HFFc6 (cell line): ENCODE measurements at places on chromosomes 2 and 18.

DNA sequence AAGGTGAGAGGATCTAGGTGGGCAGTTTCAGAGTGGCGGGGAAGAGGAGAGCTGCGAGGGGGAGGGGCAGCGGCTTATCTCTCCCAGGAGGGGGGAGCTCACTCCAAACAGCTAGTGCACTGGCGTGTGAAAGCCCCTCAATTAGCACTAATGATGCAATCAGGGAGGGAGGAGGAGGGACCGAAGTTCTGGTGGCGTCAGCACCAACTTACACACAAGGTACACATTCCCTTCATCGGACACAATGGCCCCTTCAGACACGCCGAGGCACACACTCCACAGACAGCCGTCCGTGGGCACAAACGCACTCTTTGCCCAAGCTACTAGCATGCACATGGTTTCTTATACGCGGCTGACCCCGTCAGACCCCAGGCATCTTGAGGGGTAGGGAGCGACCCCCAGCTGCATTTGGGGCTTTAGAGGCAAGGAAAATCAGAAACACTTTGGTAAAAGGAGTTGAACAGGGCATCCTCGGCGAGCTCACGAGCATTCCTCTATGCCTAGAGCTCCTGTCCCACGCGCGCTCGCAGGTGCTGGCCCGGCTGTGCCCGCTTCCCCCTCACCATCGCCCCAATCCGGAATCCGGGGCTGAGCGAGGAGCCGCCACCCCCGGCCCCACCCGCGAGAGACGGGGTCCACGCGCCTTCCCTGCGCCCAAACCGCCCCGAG, 868 bp upstream of the PKDCC start:
- no peak overlapping the region for H3K27ac ChIP-seq
- no peaks in the 10 kb centered on the region for H3K36me3 ChIP-seq
- DNase-seq = no peak
- H3K4me3 ChIP-seq = peak overlapping the region; percentile 66
- H3K4me1 ChIP-seq = no peaks in the 10 kb centered on the region
- peaks cover 68% of the 10 kb centered on the region for H3K27me3 ChIP-seq

- H3K27me3 ChIP-seq = peaks cover 2% of the 10 kb centered on the region; the same call in 1 of the 2 replicates
- H3K4me3 ChIP-seq = no peak overlapping the region
- H3K27ac ChIP-seq = no peak overlapping the region
- peaks cover 4% of the 10 kb centered on the region; the same call in 1 of the 2 replicates for H3K36me3 ChIP-seq
Observed at GRCh38 chr2:3010001-3010400, 367.6 kb downstream of the EIPR1 start.

- peaks cover 4% of the 10 kb centered on the region; the same call in 1 of the 2 replicates for H3K27me3 ChIP-seq
- no peaks in the 10 kb centered on the region for H3K4me1 ChIP-seq
- no peak within 1 kb of the TSS for H3K27ac ChIP-seq
- no peak for DNase-seq
- no peaks in the 10 kb centered on the region for H3K36me3 ChIP-seq
- no peak within 1 kb of the TSS for H3K4me3 ChIP-seq
Observed at GRCh38 chr2:21123473-21124393, at the start of gene TDRD15. Gene TDRD15 (plus strand): TSS chr2:21123968. CDS start chr2:21137468, 13,500 bp downstream.

- H3K27me3 ChIP-seq = peaks cover 12% of the 10 kb centered on the region; the same call in 1 of the 2 replicates
- H3K4me3 ChIP-seq = no peak overlapping the region
- H3K27ac ChIP-seq = no peak overlapping the region
Observed at GRCh38 chr2:233940376-233941276, 23.5 kb downstream of the TRPM8 start.

- no peak overlapping the region for H3K27ac ChIP-seq
- H3K36me3 ChIP-seq = no peaks in the 10 kb centered on the region
- DNase-seq = no peak
- peaks cover 30% of the 10 kb centered on the region for H3K4me1 ChIP-seq
Observed at GRCh38 chr2:160650196-160651118, 156.8 kb upstream of the RBMS1 start.

DNA sequence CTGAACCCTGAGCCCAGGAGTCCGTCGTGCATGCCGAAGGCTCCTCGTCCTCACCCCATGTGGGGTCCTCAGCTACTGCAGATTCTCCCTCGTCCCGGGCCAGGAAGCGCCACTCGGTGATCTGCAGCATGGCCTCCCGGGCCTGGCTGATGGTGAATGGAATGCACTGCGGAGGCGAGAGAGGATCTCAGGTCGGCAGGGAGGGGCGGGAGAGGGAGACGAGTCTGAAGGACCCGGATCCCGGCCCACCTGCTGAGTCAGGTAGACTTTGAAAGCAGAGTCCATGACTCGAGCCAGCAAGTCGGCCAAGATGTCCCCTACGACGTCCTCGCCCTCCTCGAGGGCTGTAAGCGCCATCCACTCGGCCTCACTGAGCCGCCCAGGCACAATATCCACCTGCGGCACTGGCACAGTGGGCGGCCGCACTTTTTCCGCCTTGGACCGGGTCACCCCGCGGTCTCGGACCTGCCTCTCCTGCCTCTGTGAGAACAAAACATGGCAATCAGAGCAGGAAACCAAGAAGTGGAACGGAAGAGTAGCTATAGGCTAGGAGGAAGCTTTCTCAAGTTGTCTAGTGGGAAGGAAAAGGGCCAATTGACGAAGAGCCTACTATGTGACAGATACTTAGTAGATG, 5.5 kb downstream of the C2orf81 start:
- H3K27me3 ChIP-seq = no peaks in the 10 kb centered on the region; the same call in 1 of the 2 replicates
- H3K4me3 ChIP-seq = peak overlapping the region; percentile 62; the same call in 1 of the 2 replicates
- H3K4me1 ChIP-seq = peaks cover 4% of the 10 kb centered on the region

DNA sequence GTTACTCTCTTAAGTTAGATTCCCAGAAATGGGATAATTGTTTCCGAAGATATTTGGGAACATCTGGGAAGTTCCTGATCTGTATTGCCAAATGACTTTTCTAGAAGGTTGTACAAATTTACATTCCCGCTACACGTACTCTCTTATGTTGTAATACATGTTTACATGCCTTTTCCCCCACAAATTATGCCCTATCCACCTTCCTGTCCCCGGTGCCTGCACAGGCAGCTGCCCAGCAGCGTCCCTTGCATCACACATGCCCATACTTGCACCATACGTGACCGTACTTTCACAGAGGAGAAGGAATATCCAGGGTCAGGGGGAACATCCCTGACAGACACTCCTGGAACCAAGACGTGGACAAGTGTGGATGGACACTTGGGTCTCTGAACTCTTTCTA, 24.2 kb upstream of the KLF11 start:
- no peaks in the 10 kb centered on the region for H3K4me1 ChIP-seq
- H3K36me3 ChIP-seq = no peaks in the 10 kb centered on the region
- H3K4me3 ChIP-seq = no peak overlapping the region
- peaks cover 19% of the 10 kb centered on the region for H3K27me3 ChIP-seq
- DNase-seq = no peak
- no peak overlapping the region for H3K27ac ChIP-seq

GRCh38 chr2:893311-893710, 57.3 kb upstream of the SNTG2 start:
- H3K4me1 ChIP-seq = no peaks in the 10 kb centered on the region
- H3K27me3 ChIP-seq = peaks cover 2% of the 10 kb centered on the region; the same call in 1 of the 2 replicates
- no peaks in the 10 kb centered on the region for H3K36me3 ChIP-seq

DNA sequence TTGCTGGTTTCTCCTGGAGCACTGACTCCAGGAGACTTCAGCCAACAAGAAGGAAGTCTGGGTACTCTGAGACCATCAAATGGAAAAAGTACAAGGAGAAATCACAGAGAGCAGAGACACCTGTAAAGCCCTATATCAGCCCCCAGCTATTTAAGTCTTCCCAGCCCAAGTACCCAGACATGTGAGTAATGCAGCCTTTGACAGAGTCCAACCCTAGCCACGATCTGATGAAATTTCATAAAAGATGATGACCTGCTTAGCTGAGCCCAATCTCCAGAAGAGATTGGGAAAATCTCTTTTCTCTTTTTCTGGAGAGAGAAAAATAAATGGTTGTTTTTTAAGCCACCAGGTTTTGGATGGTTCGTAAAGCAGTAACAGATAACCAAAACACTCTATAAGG, 196.6 kb downstream of the NBAS start:
- H3K4me1 ChIP-seq = peaks cover 40% of the 10 kb centered on the region
- 0 out of 2 replicates have a peak, but pooled peaks cover 14% of the 10 kb centered on the region for H3K36me3 ChIP-seq
- no peak overlapping the region for H3K4me3 ChIP-seq

DNA sequence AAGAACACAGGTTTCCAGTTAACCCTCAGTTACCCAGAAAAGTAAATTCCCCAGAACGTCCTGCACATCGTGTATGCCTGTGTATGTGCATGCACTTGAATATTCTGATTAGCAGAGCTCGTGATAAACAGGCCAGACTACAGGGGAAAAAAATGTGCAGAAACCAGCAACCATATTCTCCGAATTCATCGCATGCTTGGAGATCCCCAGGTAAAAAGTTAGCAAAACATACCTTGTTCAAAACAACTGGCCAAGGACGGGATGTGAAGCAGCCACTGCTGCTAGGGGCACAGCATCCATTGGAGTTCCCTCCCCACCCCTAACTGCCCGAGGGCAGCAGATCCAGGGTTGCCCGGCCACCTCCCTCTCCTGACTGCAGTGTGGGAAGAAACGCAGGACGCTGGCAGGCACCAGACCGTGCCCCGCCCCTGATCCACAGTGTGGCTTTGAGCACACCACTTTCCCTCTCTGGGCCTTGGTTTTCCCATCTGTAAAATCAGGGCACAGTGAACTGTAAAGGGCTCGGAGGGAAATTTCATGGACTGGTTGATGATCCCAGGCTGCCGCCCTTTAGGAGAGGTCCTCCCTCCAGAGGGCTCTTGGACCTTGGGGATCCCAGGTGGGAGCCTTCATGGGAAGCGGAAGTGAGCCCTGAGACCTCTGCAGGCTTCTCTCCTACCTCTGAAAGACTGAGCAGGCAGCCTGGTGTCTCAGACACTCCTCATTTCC, 11.9 kb upstream of the ARID5A start:
- H3K36me3 ChIP-seq = no peaks in the 10 kb centered on the region
- H3K4me3 ChIP-seq = no peak overlapping the region
- DNase-seq = no peak
- H3K27ac ChIP-seq = no peak overlapping the region

DNA sequence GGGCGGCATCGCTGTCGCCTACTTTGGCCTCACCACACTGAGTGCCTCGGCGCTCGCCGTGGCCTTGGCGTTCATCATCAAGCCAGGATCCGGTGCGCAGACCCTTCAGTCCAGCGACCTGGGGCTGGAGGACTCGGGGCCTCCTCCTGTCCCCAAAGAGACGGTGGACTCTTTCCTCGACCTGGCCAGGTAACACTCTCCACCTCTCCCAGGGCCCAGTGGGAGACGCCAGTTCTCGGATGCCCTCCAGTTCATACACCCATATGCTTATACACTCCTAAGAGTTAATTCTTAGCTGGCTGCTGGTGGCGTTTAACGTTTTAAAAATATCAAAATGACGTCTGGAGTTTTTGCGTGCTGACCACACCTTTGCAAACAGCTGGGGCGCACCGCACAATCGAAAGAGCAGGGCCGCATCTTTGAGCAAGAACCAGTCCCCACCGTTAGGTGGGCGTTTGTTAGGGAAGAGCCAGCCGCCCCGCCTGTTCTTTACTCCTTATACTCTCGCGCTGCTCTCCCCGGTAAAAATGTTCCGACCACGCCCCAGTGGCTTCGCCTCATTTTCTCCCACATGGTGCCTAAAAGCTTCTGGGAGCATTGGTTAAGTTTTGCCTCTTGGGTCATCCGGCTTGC, 899 bp downstream of the SLC1A4 start:
- no peak for DNase-seq
- H3K27ac ChIP-seq = no peak overlapping the region
- peaks cover 34% of the 10 kb centered on the region for H3K4me1 ChIP-seq
- H3K4me3 ChIP-seq = peak overlapping the region; percentile 89

DNA sequence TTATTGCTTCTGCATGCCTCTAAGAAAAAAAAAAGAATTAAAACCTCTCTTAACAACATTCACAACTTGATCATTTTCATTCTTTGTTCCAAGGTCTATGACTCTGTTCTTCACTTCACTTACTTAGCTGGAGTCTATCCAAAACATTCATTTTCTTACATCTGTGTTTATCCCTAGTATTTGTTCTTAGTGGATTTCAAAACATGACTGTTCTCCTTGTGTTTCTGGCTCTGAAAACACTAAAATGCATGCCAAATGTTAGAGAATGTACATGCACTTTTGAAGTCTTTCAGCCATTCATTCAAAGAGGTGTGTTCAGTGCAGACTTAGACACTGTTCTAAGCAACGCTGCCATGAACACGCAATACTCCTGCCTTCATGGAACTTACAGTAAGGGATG, 138.8 kb downstream of the CNTNAP5 start:
- no peak overlapping the region for H3K4me3 ChIP-seq
- no peaks in the 10 kb centered on the region for H3K36me3 ChIP-seq
- H3K27me3 ChIP-seq = no peaks in the 10 kb centered on the region; the same call in 1 of the 2 replicates
- no peaks in the 10 kb centered on the region for H3K4me1 ChIP-seq
- H3K27ac ChIP-seq = no peak overlapping the region
- no peak for DNase-seq

DNA sequence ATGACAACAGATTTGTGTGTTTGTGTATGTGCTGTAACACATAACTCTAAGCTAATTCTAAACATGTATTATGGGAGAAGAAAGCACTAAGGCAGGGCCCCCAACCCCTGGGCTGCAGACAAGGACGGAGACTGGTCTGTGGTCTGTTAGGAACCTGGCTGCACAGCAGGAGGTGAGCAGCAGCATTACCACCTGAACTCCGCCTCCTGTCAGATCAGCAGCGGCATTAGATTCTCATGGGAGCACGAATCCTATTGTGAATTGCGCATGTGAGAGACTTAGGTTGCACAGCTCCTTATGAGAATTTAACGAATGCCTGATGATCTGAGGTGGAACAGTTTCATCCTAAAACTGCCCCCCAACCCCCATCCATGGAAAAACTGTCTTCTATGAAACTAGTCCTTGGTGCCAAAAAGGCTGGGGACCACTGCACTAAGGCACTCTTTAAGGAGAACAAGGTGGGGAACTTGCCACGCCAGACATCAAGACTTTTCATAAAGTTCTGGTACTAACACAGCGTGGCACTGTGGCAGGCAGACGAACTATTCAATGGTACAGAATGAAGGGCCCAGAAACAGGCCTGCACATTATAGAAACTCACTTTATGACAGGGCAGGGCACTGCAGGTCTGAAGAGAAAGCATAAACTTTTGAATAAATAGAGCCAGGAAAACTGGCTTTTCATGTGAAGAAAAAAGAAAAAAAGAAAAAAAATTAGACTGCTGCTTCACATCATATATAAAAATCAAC, 14.0 kb downstream of the REEP1 start:
- no peaks in the 10 kb centered on the region for H3K36me3 ChIP-seq
- H3K4me1 ChIP-seq = no peaks in the 10 kb centered on the region
- no peak for DNase-seq
- H3K27me3 ChIP-seq = peaks cover 40% of the 10 kb centered on the region

- peaks cover 20% of the 10 kb centered on the region for H3K36me3 ChIP-seq
- H3K27me3 ChIP-seq = peaks cover 21% of the 10 kb centered on the region
- H3K4me1 ChIP-seq = peaks cover 50% of the 10 kb centered on the region
- H3K4me3 ChIP-seq = no peak overlapping the region; the same call in 1 of the 2 replicates
Observed at GRCh38 chr2:20452551-20452950, 5.7 kb downstream of the RHOB start.

DNA sequence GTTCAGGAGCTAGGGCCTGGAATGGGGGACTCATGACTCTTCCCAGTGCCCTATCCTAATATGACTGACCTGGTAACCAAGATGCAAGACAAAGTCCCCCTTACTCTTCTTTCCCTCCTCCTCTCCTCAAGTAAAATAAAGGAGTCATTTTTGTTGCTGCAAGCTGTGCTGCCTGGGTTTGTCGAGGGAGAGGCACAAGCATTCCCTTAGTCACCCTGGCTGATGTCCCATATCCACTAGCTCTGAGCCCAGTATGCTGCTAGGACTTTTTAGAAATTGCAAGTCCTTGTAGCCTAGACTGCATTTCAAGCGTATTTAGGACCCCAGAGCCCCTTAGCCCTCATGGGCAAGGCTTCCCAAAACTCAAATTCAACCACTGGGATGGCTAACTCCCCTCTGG, 338.5 kb upstream of the SETBP1 start:
- no peak overlapping the region for H3K27ac ChIP-seq
- 0 out of 2 replicates have a peak, but pooled peaks cover 7% of the 10 kb centered on the region for H3K36me3 ChIP-seq
- no peak for DNase-seq
- no peak overlapping the region for H3K4me3 ChIP-seq

GRCh38 chr2:191626497-191627151, 51.3 kb upstream of the NABP1 start:
- peaks cover 69% of the 10 kb centered on the region for H3K4me1 ChIP-seq
- DNase-seq = peak; percentile 69
- H3K4me3 ChIP-seq = 0 out of 2 replicates have a peak overlapping the region, but pooled peaks have one; percentile 4
- H3K27me3 ChIP-seq = no peaks in the 10 kb centered on the region
